ENCODE measurements at places on chromosomes 1 and 21.

DNA sequence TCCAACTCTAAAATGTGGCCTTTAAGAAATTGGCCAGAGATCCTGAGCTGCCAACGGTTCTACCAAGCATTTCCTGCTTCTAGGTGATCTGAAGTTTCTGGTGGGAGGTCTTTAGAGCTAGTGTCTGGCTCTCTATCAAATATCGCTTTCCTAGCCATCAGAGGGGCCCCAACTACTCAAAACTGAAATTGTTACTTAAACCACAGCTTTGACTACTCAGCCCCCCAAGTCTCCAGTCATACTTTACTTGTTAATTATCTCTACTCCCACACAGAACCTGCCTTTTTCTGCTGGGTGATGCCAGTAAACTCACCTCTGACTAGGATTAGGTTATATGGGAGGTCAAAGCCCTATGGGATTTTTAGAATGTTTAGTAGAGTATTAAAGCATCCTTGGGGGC lies 95.1 kb downstream of the FASLG start:
- DNase-seq: no peak

DNA sequence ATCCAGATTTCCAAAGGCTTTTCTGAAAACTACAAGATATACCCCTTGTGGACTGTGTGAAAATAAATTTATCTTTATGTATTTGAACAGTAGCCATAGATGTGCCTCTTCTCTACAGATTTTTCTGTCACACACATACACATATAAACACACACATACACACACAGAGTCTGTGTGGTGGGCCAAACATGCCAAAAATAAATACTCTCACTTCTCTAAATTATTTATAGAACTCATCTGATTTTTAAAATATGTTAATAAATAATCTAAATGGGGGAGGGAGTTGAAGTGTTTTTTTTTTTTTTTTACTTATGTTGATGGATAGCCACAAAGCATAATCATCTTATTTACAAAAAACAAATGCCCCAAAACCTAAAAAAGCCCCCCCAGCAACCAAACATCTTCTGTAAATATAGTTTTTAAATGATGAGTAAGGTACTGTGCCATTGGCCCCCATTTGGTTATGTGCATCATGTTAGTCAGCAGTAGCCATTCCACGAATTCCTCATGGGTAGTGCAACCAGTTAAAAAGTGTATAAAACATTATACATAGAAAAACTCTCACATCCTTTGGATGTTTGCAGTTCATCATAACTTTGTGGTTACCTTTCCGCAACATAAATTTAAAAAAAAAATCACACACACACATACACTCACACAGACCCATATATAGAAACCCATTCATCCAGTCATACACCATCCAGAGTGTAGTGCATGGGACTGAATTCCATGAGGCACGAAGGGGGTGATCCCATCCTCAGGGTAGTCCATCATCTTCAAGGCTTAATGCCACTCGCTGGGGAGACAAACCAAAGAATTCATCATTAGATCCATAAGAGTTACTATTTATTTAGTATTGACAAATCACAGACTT lies 8.2 kb upstream of the MAGOH start:
- peak; percentile 16 for DNase-seq

- no peak for DNase-seq
Observed at GRCh38 chr1:14699620-14700019, 101.1 kb downstream of the KAZN start.

- no peak for DNase-seq
Observed at GRCh38 chr1:218330043-218330623, 15.0 kb upstream of the TGFB2 start.

GRCh38 chr1:159652506-159652905 lies 61.9 kb downstream of the CRP start:
- DNase-seq: no peak

DNA sequence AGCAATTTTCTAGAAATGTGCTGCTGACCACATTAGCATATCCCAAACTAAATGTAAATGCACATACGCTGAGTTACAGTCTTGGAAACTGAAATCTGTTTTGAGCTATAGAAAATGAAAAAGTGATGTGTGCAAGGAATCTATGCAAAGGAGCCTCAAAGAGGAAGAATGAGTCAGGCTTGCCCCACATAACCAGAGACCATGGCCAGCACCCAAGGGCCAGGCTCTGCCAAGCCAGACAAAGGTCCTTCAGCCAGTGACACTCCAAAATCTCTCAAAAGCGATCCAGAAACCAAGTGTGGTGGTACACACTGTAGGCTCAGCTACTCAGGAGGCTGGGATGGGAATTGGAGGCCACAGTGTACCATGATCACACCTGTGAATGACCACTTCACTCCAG lies 195.2 kb downstream of the TOMM20 start:
- DNase-seq: no peak

- no peak for DNase-seq
Observed at GRCh38 chr1:3139871-3140361, 70.9 kb downstream of the PRDM16 start.

DNA sequence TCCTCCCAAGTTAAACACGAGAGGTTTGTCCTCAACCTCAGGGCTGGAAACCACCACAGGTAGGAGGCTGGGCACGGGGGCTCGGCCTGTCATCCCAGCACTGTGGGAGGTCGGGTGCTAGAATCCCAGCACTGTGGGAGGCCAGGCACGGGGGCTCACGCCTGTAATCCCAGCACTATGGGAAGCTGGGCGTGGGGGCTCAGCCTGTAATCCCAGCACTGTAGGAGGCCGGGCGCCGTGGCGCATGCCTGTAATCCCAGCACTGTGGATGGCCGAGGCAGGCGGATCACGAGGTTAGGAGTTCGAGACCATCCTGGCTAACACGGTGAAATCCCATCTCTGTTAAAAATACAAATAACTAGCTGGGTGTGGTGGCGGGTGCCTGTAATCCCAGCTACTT lies 6.7 kb upstream of the CDK11A start:
- no peak for DNase-seq

DNA sequence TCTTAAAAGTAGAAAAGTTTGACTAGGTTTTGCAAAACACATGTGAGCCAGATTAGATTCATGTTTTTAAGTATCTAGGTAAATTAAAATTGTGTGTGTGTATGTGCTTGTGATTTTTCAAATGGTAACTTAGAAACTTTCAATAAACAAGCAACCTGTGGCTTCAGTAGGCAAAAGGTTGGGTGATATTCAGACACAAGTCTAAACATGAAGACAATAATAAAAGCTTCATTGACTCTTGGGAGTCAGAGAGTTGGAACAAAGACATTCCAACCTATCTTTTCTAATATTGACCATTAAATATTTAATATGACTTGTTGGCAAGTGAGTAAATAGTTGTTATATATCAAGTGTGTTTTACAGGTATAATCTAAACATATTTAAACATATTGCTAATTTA lies 1049.6 kb upstream of the ADGRL4 start:
- no peak for DNase-seq

- peak; percentile 53 for DNase-seq
Observed at GRCh38 chr1:10975567-10976326, 36.7 kb upstream of the TARDBP start.

- DNase-seq: no peak
Observed at GRCh38 chr21:43815107-43815613, 25.8 kb downstream of the RRP1 start.

DNA sequence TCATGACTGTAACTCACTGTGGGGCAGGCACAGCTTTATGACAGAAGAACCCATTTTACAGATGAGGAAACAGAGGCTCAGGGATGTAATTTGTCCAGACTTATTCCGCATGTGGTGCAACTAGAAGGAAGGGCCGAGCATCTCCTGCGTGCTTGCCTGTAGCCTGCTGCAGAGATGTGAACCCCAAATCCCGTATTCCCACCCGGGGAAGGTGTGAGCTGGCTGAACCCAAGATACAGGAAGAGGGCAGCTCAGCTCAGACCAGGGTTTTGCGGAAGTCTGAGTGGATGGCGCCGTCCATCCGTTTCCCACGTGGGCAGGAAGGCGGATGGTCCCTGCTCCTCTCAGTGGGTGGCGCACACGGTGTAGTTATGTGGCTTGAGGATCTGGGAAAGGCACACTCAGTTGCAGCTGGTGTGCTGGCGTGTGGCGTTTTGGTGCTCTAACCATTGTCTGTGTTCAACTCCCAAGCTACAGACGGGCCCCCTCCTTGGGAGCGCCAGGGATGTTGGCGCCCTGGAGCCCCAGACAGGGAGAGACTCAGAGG lies 1.2 kb downstream of the CROCC start:
- DNase-seq: no peak

GRCh38 chr21:35404247-35404646 lies 355.1 kb upstream of the RUNX1 start:
- no peak for DNase-seq

DNA sequence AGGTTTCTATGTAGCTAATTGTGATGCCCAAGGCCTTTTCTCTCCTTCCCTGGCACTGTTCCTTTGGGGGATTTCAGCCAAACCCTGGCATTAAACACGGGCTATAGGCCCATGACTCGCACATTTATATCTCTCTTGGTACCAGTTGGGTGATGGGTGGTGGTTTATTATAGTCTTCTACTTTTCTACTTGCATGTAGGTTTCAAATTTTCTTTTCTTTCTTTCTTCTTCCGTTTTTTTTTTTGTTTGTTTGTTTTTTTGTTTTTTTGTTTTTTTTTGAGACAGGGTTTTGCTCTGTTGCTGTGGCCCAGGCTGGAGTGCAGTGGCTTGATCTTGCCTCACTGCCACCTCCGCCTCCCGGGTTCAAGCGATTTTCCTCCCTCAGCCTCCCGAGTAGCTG lies 1.1 kb downstream of the IL10RB start:
- no peak for DNase-seq

- no peak for DNase-seq
Observed at GRCh38 chr1:170929412-170929834, 5.9 kb upstream of the MROH9 start.

DNA sequence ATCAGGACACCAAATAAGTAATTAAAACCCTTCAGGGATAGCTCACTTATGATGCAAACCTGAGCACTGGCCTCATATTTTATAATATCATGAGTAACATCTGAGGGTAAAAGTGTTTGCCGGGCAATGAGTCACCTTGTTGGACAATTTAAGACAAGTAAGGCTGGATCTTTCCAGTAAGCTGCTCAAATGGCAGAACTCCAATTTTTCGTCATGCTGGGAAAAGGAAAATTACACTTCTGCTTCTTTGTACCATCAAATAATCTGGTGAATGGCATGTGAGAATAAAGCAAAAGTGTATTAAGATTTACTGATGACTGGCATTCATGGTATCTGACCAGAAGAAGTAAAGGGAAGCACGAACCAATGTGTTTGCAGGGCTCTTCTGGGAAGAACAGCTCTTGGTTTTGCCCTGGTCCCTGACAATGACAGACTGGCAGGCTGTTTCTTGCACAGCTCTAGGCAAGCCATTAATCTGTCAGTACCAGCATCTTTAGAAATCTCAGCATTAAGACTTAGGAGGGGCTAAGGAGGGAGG lies 392.2 kb downstream of the VAV3 start:
- peak; percentile 79 for DNase-seq

GRCh38 chr1:202291961-202292712 lies 49.6 kb downstream of the UBE2T start:
- DNase-seq: peak; percentile 94

- DNase-seq: no peak
Observed at GRCh38 chr21:40517646-40518045, 329.3 kb downstream of the DSCAM start.

DNA sequence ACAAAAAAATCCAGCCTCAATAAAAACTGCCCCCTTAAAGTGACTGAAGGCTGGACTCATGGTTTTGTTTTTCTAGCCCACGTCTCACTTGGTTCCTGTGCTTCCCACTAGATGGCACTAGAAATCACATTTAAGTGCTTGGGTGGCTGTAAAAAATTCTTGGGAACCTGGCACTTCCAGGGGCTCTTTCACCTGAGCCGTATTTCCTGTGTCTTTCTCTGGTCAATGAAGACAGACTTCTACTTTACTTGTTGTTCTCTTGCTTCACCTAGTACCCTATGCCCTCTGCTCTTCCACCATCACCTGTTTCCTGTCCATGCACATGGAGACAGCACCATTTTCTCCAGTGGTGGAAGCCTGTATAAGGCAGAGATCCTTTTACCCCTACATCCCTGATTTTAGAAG lies 20.0 kb downstream of the METTL13 start:
- peak; percentile 40 for DNase-seq

DNA sequence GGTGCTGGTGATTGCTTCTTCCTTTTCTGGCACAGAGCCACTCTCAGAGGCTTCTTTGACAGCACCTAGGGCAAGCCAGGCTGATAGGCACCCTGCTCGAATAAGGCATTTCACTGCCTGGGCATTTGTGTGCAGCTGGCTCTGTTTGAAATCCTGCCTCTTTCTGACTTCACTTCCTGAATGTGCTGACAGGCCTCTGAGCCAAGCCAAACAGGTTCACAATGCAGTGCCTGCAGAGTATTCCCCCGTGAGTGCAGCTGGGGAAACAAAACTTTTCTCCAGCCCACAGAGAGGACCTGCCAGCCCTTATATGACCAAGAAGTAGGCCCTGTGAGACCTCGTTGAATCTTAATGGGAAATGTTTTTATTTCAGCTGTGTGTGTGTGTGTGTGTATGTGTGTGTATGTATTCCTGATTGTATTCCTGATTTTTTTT lies 10.4 kb downstream of the JUN start:
- DNase-seq: no peak

- no peak for DNase-seq
Observed at GRCh38 chr1:21693732-21694131, 24.6 kb upstream of the RAP1GAP start.

DNA sequence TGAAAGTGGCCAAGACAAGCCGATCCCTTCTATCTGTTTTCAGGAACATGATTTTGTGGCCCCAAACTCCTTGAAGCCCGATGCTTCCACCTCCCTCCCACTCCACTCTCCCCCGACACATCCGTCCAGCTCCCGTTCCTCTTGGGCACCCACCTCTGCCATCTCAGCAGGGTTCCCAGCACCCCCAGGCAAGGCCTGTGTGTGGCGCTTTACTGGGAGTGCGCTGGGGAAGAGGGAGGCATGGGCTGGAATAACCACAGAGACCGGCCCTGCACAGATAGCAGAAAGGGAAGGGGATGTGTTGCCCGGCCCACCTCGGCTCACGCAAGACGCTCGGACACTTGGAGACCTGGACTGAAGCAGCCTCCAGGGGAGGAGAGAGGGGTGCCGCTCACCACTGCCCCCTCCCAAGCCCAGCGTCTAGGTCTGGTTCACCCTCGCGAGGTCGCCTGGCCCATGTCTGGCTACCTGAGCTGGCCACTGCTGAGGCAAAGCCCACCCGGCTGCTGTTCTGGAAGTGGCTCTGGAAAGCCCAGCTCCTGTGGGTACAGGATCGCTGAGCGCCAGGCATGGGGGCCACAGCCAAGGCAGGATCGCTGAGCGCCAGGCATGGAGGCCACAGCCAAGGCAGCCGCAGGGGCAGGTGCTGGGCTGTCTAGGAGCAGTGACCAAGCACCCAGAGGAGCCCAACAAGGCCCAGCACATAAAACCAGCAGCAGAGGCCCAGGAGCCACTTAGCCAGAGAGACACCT lies 23.8 kb upstream of the COL18A1 start:
- DNase-seq: no peak

All from astrocyte of the cerebellum (primary cell).